Activated CD4-positive, alpha-beta memory T cell treated with anti-CD3 and anti-CD28 coated beads, Interleukin-2, amount 10 ng/mL, durations not matched to agents 7 days and 5 days (primary cell): ENCODE measurements at places on chromosomes 4 and X. TPM values are rescaled to one million over a fixed set of nuclear protein-coding genes. Genes with fewer than 3 reads are reported as not detected.

Gene SPP1
- total RNA-seq: 0.20 TPM

Gene DRD5
- not detected for total RNA-seq

Gene PPEF2
- 0.15 TPM for total RNA-seq

Gene MAGEE2
- not detected for total RNA-seq

Gene ZNF157
- 0.15 TPM for total RNA-seq

Gene GRIA3
- not detected for total RNA-seq

Gene SOD3
- not detected for total RNA-seq

Gene LUZP4
- total RNA-seq: not detected

Gene CHIC1
- 6.5 TPM for total RNA-seq

Gene GPR50
- not detected for total RNA-seq

Gene NUDT11
- 0.73 TPM for total RNA-seq

Gene CSN1S1
- not detected for total RNA-seq

Gene UGT2B11
- total RNA-seq: not detected

Gene PPP4R3C
- not detected for total RNA-seq

Gene GSX2
- not detected for total RNA-seq

Gene CXCL6
- not detected for total RNA-seq

Gene CYSLTR1
- total RNA-seq: 14.4 TPM

Gene CWH43
- not detected for total RNA-seq

Gene AKAP14
- total RNA-seq: not detected

Gene SHROOM2
- not detected for total RNA-seq

Gene BGN
- total RNA-seq: not detected

Gene NOA1
- 22.1 TPM for total RNA-seq

Gene STAP1
- total RNA-seq: 30.9 TPM

Gene NALF2
- total RNA-seq: 0.20 TPM

Gene BLOC1S4
- 22.9 TPM for total RNA-seq

Gene CLCN4
- total RNA-seq: not detected

Gene CLGN
- total RNA-seq: 0.25 TPM

Gene SYTL4
- not detected for total RNA-seq

Gene SYP
- 1.2 TPM for total RNA-seq

Gene HTN1
- total RNA-seq: not detected
